ENCODE measurements at places on chromosomes 6 and 20.

GRCh38 chr6:22570185-22570551 is 802 bp downstream of the HDGFL1 start:
- no peak for DNase-seq

DNA sequence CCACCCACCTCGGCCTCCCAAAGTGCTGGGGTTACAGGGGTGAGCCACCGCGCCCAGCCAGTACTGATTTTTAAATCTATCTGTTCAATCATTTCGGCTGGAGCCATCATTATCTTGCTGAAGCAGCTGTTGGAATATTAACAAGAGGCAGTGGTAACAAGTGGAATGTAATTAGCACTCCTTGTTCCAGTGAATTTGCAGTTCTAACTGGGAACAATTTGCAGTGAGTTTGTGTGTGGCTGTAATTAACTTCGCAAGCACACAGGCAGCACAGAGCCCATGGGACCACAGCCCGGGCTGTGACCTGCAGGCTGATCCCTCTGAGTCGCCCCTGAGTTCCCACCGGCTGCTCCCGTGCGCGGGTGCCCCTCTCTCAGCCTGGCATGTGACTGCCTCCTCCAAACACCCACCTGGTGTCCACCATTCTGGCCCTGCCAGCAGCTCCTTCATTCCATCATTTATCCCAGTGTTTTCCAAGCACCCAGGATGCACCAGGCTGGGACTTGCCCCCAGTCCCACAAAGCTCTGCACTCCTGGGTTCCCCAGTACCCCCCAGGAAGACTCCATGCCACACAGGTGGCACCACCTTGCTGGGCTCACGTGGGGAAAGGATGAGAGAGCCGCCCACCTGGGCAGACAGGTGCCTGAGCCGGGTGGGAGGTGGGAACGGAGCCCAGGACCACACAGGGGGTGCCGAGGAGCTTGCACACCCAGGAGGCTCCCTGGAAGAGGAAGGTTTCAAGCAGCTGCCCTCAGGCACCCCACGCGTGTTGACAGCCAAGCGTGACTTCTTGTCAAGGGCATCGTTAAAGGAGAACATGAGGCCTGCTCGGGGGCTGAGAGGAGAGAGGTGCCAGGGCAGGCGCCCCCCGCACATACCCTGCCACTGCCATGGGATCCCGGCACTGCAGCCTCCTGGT is 75.2 kb downstream of the YTHDF1 start:
- no peak for DNase-seq

- DNase-seq: no peak
Observed at GRCh38 chr6:80316686-80317231, 210.3 kb downstream of the BCKDHB start.

- no peak for DNase-seq
Observed at GRCh38 chr6:15929685-15930084, 199.2 kb upstream of the MYLIP start.

DNA sequence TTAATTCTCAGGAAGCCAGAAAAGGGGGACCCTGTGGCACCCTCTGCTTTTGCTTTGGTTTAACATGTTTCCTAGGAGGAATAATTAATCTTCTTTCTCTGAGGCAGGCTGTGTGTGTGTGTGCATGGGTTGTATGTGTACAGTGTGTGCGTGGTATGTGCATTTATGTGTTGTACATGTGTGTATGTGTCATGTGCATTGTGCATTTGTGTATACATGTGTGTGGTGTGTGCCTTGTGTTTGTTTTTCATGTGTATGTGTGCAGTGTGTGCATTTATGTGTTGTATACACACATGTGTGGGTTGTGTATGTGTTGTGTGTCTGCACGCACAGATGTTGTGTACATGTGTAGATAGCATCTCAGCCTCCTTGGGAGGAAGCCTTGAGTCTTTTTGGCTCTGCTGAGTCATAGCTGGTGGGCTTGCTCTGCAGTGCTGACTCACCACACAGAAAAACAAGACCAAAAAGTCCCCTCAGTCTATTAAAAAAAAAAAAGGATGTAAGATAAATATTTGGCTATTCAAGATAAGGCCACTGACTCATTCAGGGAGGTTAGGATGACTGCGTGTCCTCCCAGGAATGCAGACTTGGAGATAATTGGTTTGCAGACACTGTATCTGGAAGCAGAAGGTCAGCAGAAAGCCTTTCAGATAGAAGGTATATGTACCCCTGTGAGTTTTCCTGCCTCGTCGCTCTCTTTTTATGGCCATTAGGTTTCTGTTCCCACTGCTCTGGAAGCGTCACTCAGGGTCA is 58.6 kb downstream of the SYNJ2 start:
- peak; percentile 81 for DNase-seq

DNA sequence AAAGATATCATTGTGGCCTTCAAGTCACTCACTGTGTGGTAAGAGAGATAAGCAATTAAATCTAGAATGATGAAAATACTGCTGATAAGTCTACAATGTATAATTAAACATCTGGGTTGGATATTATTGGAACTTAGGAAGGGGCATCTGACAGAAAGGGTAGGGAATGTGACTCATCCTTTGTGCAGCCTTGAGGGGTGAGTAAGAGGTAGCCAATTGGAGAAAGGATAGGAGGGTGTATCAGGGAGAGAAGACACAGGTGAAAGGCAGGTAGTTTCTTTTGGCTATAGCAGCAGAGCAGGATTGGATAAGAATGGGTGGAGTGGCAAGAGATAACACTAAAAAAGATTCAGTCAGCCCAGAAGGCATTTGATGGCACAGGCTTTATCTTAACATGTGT is 182.0 kb downstream of the COL21A1 start:
- DNase-seq: no peak

DNA sequence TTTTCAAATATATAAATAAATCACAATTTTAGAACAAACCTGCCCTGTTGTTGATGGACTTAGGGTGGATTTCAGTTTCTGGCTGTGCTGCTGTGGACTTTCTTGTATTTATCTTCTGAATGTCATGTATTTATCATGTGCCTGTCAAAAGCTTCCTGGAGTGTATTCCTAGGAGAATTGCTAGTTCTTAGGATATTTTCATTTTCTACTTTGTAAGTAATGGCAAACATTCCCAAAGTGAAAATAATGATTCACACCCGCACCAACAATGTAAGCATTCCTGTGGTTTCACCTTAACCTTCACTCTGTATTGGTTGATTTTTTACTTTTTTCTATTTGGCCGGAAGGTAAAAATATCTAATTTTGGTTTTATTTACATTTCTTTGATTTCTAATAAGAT is 387.8 kb downstream of the SMOC2 start:
- DNase-seq: no peak

- DNase-seq: no peak
Observed at GRCh38 chr6:61909486-61909885, 376.5 kb downstream of the KHDRBS2 start.

DNA sequence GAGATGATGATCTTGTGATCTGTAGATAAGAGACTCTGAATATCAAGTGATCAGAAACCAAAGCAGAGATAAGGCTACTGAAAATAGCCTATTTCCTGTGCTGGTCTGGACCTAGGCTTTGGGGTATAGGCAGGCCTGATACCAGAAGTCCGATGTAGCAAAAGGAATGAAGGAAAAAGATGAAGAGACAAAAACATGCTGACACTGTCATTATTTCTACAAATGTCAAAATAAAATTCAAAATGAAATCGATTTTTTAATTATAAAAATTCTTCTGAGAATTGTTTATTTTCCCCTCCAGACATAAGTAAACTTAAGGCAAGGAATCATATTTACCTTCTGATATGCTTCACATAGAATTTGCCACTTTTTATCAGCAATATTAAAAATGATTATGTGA is 252.8 kb downstream of the PRKN start:
- no peak for DNase-seq

GRCh38 chr6:111828809-111829208 is 44.4 kb downstream of the FYN start:
- no peak for DNase-seq

- no peak for DNase-seq
Observed at GRCh38 chr20:31717478-31718201, 5.0 kb downstream of the BCL2L1 start.

GRCh38 chr20:44388466-44389023 is 33.0 kb downstream of the HNF4A start:
- DNase-seq: peak; percentile 86

DNA sequence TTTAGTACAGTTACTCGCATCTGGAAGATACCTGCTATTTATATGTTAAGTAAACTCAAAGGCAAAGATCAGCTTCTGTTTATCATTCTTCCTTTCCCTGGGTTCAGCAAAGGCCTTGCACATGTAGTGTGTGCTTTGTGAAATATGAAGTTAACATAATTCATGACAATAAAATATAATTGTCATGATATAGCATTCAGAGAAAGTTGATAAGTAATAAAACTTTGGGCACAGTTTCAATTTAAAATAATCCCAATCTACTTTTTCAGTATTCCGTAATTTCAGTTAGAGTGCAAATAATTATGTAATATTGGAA is 51.9 kb upstream of the ZNF217 start:
- DNase-seq: no peak

All from activated effector memory CD4-positive, alpha-beta T cell treated with anti-CD3 and anti-CD28 coated beads, Interleukin-2, amount 50 U/mL, for 16 hours (primary cell).